ENCODE measurements at places on chromosomes 4 and X.
A peak's percentile ranks its signal among the peaks of the same experiment; 100 is the strongest.

DNA sequence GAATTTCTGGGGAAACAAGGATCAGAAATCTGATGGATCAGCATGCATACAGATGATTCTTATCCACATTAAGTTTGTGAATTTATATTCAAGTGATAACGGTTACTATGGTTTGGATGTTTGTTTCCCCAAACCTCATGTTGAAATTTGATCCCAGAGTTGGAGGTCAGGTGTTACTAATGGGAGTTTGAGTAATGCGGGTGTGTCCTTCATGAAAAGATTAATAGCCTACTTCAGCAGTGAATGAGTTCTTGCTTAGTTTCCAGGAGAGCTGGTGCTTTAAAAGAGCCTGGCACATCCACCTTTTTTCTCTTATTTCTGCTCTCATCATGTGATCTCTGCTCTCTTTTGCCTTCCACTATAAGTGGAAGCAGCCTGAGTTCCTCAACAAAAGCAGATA is 712.4 kb downstream of the IL1RAPL1 start:
- no peak for DNase-seq

GRCh38 chrX:13256603-13257002 is 63.2 kb downstream of the ATXN3L start:
- DNase-seq: no peak

DNA sequence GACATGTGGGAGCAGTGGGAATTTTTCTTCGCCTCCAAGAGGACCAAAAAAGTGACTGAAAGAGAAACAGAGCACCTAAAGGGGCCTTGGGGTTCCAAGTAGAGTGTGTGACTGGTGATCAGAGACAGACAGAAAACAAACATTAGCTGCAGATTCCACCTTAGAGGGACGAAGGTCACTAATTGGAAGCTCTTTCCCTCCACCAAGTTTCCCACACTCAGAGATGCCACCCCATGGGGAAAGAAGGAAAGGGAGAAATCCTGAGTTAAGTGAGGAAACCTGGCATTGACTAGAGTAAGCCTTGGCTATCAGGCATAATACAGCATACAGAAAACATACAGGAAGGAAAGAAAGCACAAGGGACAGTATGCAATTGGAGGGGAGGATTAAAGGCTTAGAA is 90.9 kb downstream of the HNRNPD start:
- no peak for DNase-seq

- no peak for DNase-seq
These were observed 1390.3 kb downstream of the RAPGEF2 start for GRCh38 chr4:160493206-160493605.

- no peak for DNase-seq
These were observed 78.7 kb downstream of the PPARGC1A start for GRCh38 chr4:23811161-23811560.

GRCh38 chr4:92184566-92184965 is 119.2 kb upstream of the GRID2 start:
- no peak for DNase-seq

DNA sequence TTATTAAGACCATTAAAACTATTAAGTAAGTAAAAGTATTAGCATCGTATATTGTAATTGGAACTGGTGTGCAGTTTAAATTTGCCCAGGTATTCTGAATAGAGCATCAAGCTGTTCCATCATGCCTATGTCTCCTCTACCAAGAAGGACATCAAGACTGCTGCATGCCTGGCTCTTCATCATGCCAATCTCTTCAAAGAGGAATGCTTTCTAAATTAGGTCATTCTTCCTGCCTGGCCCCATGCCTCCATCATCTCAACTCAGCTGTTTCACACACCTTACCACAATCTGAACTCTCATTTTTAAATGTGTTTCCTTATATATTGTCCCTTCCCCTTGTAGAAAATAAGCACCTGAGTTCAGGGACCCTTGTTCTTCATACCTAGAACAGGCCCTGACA is 270.5 kb upstream of the PPARGC1A start:
- DNase-seq: no peak

- DNase-seq: no peak
These were observed 56.7 kb upstream of the FGFBP2 start for GRCh38 chr4:16019649-16020048.

GRCh38 chr4:86720508-86721068 is 126.5 kb downstream of the PTPN13 start:
- DNase-seq: no peak

DNA sequence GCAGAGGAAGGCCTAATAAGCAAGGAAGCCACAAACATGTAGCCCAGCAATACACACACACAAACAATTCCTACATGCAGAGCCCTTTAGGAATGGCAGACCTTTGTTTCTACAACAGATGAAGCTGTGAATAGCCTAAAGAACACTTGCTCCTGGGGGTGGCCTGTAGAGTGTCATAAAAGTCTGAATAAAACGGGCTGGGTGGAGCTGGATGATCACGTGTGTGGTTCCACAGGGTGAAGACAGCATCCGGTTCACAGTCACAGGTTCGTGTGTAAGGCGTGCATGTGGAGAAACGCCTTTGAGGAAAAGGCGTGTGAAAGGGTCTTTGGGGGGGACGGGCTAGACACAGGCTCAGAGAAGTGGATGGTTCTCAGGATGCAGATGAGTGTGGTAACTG is 156.1 kb downstream of the AFAP1 start:
- no peak for DNase-seq

- no peak for DNase-seq
These were observed 220.7 kb upstream of the CNKSR2 start for GRCh38 chrX:21153503-21153902.

DNA sequence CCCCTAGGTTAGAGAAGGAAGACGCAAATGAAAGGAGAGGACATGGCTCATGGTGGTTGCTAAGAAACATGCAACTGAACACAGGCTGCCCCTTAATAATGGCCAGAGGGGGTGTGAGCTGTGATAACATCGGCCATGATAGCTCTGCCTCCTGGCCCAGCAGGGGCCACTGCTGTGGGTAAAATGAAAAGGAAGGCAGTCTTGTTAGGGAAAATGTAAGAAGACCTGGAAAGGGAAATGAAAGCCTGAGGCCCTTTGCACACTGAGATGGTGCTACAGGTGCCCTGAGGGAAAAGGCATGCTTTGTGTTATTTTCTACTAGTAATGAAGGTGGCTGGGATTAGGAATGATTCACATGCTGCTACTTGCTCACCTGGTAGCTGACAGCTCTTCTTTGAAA is 123.6 kb upstream of the MID1 start:
- no peak for DNase-seq

DNA sequence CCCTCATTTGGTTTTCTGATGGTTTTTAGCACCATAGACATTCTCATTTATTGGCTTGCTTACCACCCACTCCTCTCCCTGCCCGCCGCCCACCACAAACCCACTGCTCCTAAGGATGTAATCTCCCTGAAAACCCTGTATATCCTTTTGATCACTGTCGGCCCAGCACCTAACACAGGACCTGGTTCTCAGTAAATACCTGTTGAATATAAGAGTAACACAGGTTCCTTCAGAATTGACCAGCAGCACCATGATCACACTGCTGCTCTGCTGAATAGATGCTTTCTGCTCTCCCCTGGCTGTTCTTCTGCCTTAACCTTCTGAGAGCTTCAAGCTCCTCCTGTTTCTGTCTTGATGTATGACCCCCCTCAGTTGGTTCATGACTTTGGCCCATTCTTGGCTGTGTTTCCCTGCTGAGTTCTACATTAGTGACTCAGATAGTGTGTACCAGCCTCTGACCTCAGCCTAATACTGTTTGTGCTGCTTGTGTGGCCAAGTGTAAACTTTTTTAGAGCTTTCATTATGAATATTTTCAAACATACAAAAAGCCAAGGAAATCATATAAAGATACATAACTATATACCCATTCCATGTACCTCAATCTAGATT is 265.3 kb downstream of the FRMPD4 start:
- no peak for DNase-seq

- DNase-seq: no peak
These were observed 446.3 kb downstream of the MID1IP1 start for GRCh38 chrX:39247536-39247935.

- no peak for DNase-seq
These were observed 90.1 kb upstream of the NOCT start for GRCh38 chr4:138925495-138925894.

- no peak for DNase-seq
These were observed 202.3 kb downstream of the PARM1 start for GRCh38 chr4:75135068-75135825.

GRCh38 chrX:39613997-39614679 is 483.6 kb downstream of the BCOR start:
- DNase-seq: peak; percentile 72

DNA sequence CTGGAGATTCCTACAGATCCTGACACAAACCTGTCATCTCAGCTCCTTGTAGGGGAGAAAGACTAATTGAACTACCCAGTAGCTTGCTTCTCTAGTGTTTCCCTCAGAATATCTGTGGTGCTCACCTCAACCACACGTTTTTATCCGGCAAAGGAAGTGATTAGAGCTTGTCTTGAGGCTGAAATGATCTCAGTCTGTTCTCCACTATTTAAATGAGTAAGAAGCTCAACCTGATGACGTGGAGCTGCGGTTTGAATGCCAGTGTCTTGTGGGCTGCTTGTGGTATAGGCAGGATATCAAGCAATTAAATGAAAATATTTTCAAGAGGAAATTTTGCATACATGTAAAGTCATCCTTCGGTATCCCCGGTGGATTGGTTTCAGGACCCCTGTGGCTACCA is 270.2 kb downstream of the TLL1 start:
- DNase-seq: no peak

Data from NCI-H1092 (cell line).